ENCODE measurements at places on chromosomes 12 and 14.

DNA sequence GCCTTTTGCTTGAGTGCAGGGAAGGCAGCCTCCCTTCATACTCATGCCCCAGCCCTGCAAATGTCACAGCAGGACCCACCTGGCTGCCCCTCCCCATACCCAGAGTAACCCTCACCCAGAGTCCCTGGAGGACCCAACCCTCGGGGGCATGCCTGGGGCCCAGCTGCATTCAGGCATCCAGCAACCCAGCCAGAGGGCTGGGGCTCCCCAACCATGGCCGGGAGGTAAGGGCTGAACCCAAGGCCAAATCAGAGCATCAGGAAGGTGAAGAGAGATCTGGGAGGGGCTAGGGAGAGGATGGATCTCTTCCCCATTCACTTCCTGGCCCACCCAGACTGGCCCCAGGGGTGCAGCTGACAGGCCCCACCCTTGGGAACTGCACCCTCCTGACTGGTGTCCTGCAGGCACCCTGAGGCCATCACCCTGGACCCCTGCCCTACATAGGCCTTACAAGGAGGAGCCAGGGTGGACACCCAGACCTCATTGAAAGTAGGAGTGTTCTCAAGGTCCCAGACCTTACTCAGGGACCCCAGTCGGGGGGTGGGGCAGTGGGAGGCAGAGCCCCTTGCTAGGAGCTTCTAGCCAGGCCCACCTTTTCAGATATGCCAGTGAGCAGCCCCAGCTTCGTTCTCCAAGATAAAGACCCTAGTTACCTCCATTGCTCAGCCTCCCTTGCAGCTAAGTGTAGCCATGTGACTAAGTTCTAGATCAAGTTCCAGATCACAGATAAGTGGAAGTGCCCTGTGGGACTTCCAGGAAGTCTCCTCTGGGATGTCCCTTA, 849 bp upstream of the PLD4 start:
- DNase-seq = no peak

DNA sequence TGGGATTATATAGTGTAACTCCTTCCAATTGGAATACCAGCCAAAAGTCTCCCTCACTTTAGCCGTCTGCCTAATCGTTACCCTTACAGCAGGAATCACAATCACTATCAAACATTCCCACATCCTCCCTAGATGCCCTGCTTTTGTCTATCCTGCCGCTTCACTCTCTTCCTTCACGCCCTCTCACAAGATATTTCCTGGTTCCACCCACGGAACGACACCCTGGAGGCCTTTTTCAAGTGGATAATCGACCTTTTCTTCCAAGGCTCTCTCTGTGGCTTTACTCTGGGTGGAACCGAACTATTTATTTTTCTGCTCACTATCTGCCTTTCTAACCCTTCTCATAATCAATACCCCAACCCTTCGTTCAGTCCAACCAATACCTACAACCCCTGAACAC, 58.9 kb downstream of the MOK start:
- DNase-seq = no peak

GRCh38 chr12:83065562-83065961, 378.9 kb downstream of the TMTC2 start:
- DNase-seq = no peak

DNA sequence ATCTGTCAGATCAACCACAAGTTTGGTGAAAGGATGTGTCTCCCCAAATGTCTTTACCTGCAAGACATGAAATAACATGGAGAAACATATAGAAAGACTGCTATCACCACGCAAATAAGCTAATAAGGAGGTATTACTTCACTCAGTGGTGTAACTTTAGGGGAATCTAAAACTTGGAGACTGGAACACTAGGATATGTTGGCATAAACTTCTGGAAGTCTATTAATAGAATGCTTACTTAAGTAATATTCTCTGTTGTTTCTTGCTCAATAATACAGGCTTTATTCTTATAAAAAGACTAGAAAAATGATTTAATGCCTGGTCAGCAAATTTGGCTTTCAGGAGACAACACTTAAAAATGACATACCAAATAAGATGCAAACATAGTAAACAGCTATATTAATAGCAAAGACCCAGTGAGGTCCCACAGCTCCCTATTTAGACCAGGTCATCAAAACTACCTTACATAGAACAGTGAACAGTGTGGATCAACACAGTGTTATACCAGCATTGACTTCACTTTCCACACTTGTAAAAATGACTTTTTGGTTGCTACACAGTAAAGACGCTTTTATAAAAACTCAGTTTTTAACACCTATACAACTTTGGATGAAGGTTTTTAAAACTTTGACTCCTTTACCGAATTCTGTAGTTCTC, 18.9 kb upstream of the HAL start:
- DNase-seq = no peak

DNA sequence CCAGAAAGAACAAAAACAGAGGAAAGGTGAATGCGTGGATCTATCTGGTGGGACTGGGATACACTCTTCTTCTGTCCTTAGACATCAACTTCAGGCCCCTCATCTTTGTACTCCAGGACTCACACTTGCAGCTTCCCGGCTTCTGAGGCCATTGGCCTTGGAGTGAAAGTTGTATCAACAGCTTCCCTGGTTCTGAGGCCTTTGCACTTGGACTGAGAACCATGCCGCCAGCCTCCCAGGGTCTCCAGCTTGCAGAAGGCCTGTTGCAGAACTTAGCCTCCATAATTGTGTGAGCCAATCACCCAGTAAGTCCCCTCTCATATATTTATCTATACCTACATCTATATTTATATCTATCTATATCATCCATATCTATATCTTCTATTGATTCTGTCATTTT, 218.4 kb downstream of the SOX5 start:
- no peak for DNase-seq

DNA sequence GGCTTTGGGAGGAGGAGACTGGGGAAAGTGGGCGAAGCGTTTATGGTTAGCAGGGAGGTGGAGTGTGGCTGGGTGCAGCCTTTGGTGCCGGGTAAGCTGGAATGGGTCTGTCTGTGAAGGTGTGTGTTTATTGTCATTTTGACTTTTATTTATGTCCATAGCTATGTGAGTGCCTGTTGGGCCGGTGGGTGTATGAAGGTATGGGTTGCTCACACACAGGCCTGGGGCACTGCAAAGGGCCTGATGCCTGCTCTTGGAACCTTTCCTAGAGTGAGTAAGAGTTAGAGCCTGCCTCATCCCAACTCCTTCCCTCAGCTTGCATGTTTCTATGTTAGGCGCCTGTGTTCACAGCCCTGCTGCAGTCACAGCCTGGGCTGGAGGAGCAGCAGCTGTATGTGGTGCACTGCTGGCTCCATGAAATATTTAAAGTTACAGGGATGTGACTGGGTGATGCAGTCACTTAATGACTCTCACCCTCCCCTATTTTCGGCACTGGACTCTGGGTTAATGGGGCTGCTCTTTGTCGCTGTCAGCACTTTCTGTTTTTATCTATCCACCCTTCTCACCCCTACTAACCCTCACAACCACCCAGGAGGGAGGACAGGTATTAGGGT, 2.6 kb upstream of the PPP1R1A start:
- no peak for DNase-seq
